Stimulated activated CD8-positive, alpha-beta memory T cell treated with anti-CD3 and anti-CD28 coated beads, Interleukin-7, amount 100 ng/mL, for 4 hours (primary cell): ENCODE measurements at places on chromosomes 6 and 20.

- DNase-seq, result no peak
Observed at GRCh38 chr6:12354499-12354898, 64.3 kb downstream of the EDN1 start.

DNA sequence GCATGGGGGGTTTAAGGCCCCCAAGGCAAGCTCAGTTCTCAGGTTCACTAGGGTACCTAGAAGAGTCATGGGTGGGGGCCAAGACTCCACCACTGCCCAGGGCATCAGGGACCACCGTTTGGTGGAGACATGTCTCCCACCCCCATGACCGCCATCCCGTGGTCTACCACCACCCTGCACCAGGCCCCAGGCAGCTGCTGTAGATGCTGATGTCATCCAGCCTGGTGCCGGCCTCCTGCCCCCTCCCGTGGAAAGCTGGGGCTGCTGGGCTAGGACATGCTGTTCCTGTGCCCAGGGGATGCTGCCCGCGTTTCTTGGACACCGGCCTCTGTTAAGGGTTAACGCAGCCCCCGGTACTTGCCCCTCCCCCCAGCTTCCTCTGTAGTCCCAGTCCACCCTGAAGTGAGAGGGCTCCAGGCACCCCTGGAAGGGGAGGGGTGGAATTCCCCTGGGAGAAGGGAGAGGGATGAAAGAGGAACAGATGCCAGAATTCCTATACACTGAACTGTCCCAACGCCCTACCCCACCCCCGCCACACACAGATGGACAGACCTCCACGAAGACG, 587 bp downstream of the IP6K3 start:
- DNase-seq, result no peak

- no peak for DNase-seq
Observed at GRCh38 chr6:150189122-150189521, 46.3 kb downstream of the PPP1R14C start.

DNA sequence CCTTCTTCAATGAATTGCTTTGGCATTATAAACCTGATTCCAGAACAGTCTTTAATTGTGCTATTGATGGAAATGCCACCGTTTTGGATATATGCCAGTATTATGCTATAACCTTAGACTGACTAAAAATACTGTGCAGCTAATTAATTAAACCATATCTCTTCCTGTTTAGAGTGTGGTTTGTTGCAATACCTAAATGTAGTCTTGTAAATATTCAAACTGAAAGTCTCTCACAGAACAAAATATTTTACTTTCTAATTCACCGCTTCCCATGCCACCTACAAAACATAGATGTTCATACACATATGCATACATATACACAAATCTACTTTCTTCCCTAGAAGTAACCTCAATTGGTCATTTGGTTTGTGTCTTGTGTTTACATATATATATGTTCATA, 126.6 kb downstream of the SIM1 start:
- no peak for DNase-seq

DNA sequence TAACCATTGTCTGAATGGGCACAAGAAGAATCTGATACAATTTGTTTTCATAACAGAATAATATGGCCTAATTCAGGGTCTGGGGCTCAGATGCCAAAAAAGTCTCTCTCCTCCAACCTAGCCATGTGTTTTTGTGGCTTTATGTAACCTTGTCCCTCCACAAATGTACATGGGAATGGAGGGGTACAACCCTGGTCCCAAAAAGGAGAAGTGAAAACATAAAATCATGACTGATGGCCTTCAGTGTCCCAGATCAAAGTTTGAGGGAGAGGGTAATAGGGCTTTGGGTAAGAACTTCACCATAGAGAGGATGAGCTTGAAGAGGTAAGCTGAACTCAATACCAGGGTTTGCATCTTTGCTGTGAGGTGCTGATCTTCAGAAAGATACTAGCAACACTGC, 136.3 kb upstream of the BACH2 start:
- DNase-seq, result no peak

GRCh38 chr6:134451529-134451928, 133.6 kb upstream of the SGK1 start:
- DNase-seq, result no peak

- no peak for DNase-seq
Observed at GRCh38 chr6:31081872-31082271, 30.5 kb downstream of the C6orf15 start.

DNA sequence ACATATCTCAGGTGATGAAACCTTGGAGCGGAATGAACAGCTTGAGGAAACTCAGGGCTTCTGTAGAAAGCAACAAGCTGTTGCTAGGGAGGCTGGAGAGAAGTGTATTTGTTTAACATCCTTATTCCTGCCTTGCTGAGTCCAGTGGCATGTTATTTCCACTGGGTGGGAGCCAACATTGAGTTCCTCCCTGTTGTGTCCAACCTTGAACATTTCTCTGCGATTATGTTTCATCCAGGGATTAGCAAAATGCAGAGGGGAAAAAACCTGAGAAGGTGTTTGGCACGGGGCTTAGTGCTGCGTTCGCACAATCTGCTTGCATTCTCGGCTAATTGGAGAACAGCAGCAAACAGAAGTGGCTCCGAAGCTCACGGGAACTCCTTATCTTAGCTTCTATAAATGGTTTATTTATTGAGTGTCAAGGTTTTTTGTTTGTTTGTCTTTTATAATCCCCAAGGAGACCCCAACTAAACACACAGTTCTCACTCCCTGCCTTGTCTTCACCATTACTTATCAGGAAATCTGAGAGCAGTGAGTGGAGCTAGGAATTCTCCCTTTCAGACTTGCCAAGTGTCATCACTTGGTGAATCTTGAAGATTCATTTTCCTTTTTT, 412.8 kb downstream of the CDC5L start:
- no peak for DNase-seq

- DNase-seq, result no peak
Observed at GRCh38 chr6:138103871-138104270, 3.3 kb downstream of the PERP start.

GRCh38 chr20:61105395-61105794, 146.7 kb upstream of the CDH4 start:
- no peak for DNase-seq

GRCh38 chr6:131787079-131787478, 20.7 kb upstream of the ENPP1 start:
- DNase-seq, result no peak

- DNase-seq, result no peak
Observed at GRCh38 chr20:33400812-33401183, 521 bp downstream of the CDK5RAP1 start.

GRCh38 chr6:158028876-158029275, 47.2 kb downstream of the SYNJ2 start:
- DNase-seq, result no peak

- DNase-seq, result no peak
Observed at GRCh38 chr6:152948150-152948768, 34.6 kb downstream of the FBXO5 start.

GRCh38 chr6:35177596-35177995, 36.2 kb upstream of the SCUBE3 start:
- no peak for DNase-seq

GRCh38 chr6:150702675-150703074, 103.0 kb downstream of the PLEKHG1 start:
- no peak for DNase-seq

GRCh38 chr6:22247916-22248482, 48.8 kb downstream of the PRL start:
- DNase-seq, result no peak

- no peak for DNase-seq
Observed at GRCh38 chr6:161319231-161319630, 45.4 kb upstream of the AGPAT4 start.

DNA sequence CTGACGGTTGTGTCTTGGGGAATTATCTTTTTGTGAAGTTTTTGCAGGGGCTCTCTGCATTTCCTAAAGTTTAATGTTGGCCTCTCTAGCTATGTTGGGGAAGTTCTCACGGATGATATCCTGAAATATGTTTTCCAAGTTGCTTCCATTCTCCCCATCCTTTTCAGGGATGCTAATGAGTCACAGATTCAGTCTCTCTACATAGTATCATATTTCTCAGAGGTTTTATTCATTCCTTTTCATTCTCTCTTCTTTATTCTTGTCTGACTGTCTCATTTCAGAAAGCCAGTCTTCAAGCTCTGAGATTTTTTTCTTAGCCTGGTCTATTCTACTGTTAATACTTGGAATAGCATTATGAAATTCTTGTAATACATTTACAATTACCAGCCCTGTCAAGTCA, 61.3 kb downstream of the UNC5CL start:
- DNase-seq, result no peak

GRCh38 chr20:38961530-38962043, 557 bp upstream of the DHX35 start:
- peak; percentile 2 for DNase-seq

GRCh38 chr20:55394592-55394991, 610.7 kb downstream of the CBLN4 start:
- no peak for DNase-seq

DNA sequence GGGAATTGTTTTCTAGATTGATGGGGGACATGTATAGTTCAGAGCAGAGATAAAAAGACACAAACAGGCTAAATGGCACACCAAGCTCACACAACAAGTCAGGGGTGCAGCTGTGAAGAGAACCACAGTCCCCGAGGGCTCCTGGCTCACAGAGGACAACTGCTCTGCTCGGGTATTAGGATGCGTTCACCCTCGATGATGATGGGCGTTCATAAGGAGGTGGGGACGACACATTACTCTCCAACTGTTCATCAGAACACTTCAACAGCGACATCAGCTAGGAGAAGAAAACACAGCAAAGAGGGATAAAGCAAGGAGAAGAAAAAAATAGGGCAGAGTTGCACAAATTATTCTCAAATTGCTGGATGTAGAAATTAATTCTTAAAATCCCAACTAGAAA, 174.8 kb upstream of the RREB1 start:
- DNase-seq, result no peak

- peak; percentile 24 for DNase-seq
Observed at GRCh38 chr6:43608310-43608763, 20.7 kb downstream of the GTPBP2 start.

DNA sequence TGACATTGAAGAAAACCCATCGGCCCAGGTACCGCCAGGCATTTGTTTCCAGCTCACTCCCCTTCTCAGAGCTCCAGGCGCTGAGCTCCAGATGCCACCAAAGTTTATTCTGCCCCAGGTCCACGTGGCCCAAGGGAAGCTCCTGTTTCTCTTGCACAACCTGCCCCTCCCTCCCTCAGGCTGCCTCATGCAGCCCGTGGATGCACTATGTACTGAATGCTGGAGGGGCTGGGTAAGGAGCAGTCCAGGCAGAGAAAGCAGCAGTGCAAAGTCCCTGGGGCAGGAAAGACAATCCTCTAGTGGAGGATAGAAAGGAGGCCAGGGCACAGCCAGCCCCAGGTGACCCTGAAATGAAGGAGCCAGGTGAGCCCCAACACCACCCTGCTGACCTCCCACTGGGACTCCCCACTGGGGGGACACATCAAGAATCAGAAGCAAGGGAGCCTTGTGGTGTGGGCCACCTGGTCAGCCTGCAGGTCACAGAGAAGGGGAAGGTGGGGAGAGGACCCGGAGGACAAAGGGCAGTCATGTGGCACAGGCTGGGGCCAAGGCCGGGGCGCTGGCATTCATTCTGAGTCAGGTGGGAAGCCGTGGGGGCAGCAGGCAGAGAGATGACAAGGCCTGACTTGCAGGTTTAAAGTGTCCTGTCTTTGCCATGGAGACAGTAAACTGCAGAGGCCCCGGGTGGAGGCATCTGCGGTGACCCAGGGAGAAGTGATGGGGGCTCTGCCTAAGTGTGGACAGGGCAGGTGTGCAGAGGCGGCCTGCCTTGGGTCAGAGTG, 230.1 kb downstream of the PREX1 start:
- DNase-seq, result no peak

DNA sequence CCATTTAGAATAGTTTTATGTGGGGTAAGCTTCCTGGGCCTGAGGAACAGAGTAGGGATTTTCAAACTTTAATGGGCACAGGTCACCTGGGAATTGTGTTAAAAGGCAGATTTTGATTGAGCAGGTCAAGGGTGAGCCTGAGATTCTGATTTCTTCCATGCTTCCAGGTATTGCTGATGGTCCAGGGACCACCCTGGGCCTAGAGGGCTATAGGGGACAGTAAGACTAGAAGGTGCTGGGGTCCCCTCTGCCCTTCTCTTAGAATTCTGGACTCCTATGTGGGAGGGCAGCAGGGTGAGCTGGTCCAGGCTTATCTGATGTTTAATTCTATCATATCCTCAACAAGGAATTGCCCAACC, 2.6 kb downstream of the DDR1 start:
- DNase-seq, result no peak

GRCh38 chr6:113219783-113220182, 637.4 kb upstream of the MARCKS start:
- no peak for DNase-seq

DNA sequence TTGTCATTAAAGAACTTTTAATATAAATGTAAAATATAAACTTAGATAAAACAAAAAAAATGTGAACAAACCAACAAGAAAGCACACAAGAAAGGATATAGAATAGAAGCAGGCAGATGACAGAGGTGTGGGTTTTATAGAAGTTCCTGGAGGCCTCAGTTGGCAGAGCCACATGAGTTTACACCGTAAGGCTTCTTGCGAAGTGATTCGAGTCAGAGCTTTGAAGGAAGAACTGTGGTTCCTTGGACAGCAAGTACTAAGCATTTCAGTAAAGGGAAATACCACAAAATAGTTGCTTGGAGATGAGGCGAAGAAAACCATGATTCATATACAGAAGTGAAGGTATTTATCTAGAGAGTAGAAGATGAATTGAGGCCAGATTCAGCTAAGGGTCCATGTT, 207.9 kb upstream of the EYA4 start:
- no peak for DNase-seq

- no peak for DNase-seq
Observed at GRCh38 chr6:112144145-112144926, 56.9 kb downstream of the FAM229B start.

DNA sequence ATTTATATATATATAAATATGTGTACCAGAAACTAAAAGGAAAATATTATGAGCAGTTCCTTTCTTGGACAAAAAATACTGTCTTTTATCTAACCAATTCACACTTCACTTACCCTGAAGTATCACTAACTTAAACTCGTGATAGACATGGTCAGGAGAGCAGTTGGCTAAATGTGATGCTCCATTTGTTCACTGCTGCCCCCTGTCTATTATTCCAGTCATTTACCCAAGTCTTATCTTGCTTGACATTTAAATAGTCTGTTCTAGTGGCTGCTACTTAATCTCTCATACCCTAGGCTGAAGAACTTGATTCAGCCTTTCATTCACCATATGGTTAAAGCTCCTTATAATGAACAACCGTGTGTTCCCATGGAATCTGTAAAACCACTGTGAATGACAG, 789.6 kb upstream of the EYS start:
- DNase-seq, result no peak

DNA sequence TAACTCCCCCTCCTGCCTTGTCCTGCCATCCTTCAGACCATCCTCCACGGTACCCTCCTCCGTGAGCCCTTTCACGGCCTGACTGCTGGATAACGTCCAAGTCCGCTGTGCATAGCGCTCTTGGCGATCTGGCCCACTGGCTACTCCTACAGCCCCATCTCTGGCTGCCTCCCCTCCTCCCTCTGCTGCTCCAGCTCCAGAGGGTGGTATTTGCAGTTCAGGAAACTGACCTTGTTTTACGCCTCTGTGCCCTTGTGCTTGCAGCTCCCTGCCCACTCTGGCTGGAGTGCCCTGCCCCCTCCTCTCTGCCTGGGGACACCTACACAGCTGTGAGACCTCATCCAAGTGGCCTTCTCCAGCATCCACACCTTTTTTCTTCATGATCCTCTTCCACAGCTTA, 6.5 kb upstream of the RREB1 start:
- no peak for DNase-seq
